ENCODE measurements at places on chromosomes 7 and 10. TPM values are rescaled to one million over a fixed set of nuclear protein-coding genes. Genes with fewer than 3 reads are reported as not detected.

GRCh38 chr10:68047122-68047521 is 28.0 kb downstream of the HERC4 start:
- H3K4me1 ChIP-seq: no peaks in the 10 kb centered on the region
- no peaks in the 10 kb centered on the region for H3K27me3 ChIP-seq
- H3K27ac ChIP-seq: no peak overlapping the region
- DNase-seq: no peak
- H3K36me3 ChIP-seq: no peaks in the 10 kb centered on the region
- H3K4me3 ChIP-seq: no peak overlapping the region

DNA sequence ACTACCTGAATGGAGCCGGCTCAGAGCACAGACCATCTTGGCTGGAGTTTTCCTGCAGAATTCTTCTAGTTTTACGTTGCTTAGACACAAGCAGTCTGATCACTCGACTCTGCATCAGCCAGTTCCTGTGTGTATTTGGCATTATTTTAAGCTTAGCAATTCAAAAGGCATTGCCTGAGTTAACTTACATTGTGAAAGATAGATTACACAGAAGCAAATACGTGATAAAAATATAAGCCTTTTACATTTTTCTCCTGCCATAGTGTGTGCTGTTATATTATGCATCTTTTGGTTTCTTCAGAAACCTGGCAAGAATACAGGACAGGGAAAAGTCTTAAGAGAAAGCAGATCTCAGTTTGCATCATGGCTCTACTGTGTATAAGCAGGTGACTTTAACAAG is 98.1 kb downstream of the LRRC4 start:
- H3K36me3 ChIP-seq: peaks cover 8% of the 10 kb centered on the region
- no peaks in the 10 kb centered on the region for H3K27me3 ChIP-seq
- H3K27ac ChIP-seq: no peak overlapping the region
- H3K4me1 ChIP-seq: no peaks in the 10 kb centered on the region
- no peak for DNase-seq

DNA sequence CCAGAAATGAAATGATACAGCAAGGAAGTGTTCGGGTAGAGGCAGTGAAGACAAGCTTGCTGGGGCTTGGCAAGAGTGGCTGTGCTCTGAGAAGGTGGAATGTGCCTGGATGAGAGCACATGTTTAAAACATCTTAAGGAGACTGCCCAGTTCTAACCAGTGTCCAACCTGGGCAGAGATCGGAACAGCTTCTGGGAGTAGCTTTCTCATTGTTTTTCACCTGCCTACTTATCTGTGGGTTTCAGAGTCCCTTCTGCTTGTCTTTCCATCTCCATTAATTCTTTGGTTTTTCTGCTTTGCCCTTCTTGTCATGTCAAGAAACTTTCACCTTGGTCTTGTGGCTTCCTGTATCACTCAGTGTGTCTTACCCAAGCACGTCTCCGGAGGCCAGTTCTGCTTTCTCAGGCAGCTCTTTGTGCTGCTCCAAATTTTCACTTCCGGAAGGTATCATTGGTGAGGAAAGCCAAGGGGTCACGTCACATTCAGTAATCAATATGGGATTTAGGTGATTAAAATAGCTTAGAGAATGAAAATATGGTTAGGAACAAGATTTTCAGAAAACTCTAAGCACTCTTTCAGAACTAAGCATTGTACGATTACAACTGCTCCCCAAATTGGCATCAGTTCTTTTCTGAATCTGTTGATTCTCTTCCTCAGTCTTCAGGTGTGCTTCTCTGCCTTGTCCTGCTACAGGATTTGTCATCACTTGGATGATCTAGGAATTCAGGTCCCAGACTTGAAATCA is 5.5 kb upstream of the LAMB4 start:
- no peak overlapping the region for H3K4me3 ChIP-seq
- H3K4me1 ChIP-seq: no peaks in the 10 kb centered on the region
- no peak for DNase-seq
- H3K27me3 ChIP-seq: no peaks in the 10 kb centered on the region
- H3K27ac ChIP-seq: no peak overlapping the region
- no peaks in the 10 kb centered on the region for H3K36me3 ChIP-seq

- H3K27me3 ChIP-seq: no peaks in the 10 kb centered on the region
- H3K27ac ChIP-seq: no peak overlapping the region
- H3K36me3 ChIP-seq: no peaks in the 10 kb centered on the region
- no peak overlapping the region for H3K4me3 ChIP-seq
- DNase-seq: no peak
- no peaks in the 10 kb centered on the region for H3K4me1 ChIP-seq
Observed at GRCh38 chr7:117435475-117436043, 8.3 kb upstream of the ASZ1 start.

- DNase-seq: no peak
- no peaks in the 10 kb centered on the region for H3K4me1 ChIP-seq
- H3K27me3 ChIP-seq: no peaks in the 10 kb centered on the region
- no peak overlapping the region for H3K27ac ChIP-seq
Observed at GRCh38 chr10:93940881-93941280, 47.1 kb downstream of the SLC35G1 start.

- H3K36me3 ChIP-seq: no peaks in the 10 kb centered on the region
- DNase-seq: no peak
- no peak overlapping the region for H3K4me3 ChIP-seq
- no peaks in the 10 kb centered on the region for H3K27me3 ChIP-seq
Observed at GRCh38 chr7:101094791-101095375, 9.6 kb downstream of the TRIM56 start.

GRCh38 chr7:6607651-6608051 is 7.8 kb upstream of the ZNF853 start:
- no peaks in the 10 kb centered on the region for H3K27me3 ChIP-seq
- no peaks in the 10 kb centered on the region for H3K4me1 ChIP-seq
- 0 out of 2 replicates have a peak, but pooled peaks cover 2% of the 10 kb centered on the region for H3K36me3 ChIP-seq
- no peak overlapping the region for H3K4me3 ChIP-seq
- no peak for DNase-seq

The ASAH2 gene
- total RNA-seq: 10.7 TPM

The ANKRD7 gene
- total RNA-seq: not detected

The ANKRD61 gene
- 0.17 TPM for total RNA-seq

The ABHD11 gene
- 69.8 TPM for total RNA-seq

The UFSP1 gene
- total RNA-seq: 5.6 TPM
